Renal cortex interstitium (tissue), 15 donors: ENCODE measurements at places on chromosomes 5 and 9.

DNA sequence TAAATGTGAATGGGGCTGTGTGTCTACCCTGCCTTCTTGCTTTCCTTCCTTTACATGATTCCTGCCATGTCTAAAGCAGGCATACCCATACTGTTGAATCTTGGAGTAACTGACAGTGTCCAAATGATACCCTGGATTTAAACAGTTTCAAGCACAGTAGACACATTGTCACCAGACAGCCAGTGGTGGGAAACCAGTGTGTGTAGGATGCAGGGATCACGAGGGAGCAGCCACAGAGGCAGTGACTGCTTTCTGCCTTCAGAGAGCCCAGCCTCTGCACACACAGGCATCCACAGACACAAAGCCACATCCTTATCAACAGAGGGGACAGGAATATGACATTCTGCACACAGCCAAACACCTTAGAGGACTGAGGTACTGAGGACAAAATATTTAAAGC, 184.2 kb upstream of the TBCA start:
- DNase-seq, result no peak

- DNase-seq, result no peak
Observed at GRCh38 chr9:86550401-86550800, 196.2 kb upstream of the TUT7 start.

GRCh38 chr5:124823380-124823779, 76.9 kb upstream of the ZNF608 start:
- no peak for DNase-seq

DNA sequence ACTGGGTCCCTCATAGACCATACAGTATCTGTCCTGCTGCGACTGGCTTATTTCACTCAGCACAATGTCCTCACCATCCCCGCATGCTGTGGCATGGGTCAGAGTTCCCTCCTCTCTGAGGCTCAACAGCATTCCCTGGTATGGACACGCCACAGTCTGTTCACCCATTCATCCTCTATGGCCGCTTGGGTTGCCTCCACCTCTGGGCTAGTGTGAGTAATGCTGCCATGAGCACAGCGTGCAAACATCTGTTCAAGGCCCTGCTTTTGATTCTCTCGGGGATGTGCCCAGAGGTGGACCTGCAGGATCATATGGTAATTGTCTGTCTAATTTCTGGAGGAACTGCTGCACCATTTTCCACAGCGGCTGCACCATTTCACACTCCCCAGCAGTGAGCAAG, 5.5 kb upstream of the FBP2 start:
- DNase-seq, result no peak

DNA sequence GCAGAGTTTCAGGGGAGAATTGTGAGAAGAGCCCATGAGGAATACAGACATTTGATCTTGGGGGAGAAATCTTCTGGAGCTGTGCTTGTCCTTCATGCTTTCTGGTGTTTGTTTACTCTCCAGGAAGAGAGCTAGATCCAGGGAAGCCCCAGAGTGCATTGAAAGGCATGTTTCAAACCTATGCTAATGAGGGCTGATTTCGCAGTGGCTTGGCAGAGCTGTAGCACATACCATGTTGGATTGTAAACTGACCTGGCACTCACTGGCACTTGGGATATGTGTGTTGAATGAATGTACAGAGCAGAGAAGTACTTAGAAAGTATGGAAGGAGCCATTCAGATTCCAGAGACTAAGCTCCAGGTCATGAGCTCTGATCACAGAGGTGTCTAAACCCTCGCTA, 30.9 kb downstream of the TNFSF8 start:
- no peak for DNase-seq

GRCh38 chr5:7897014-7897600, 28.2 kb downstream of the MTRR start:
- no peak for DNase-seq

DNA sequence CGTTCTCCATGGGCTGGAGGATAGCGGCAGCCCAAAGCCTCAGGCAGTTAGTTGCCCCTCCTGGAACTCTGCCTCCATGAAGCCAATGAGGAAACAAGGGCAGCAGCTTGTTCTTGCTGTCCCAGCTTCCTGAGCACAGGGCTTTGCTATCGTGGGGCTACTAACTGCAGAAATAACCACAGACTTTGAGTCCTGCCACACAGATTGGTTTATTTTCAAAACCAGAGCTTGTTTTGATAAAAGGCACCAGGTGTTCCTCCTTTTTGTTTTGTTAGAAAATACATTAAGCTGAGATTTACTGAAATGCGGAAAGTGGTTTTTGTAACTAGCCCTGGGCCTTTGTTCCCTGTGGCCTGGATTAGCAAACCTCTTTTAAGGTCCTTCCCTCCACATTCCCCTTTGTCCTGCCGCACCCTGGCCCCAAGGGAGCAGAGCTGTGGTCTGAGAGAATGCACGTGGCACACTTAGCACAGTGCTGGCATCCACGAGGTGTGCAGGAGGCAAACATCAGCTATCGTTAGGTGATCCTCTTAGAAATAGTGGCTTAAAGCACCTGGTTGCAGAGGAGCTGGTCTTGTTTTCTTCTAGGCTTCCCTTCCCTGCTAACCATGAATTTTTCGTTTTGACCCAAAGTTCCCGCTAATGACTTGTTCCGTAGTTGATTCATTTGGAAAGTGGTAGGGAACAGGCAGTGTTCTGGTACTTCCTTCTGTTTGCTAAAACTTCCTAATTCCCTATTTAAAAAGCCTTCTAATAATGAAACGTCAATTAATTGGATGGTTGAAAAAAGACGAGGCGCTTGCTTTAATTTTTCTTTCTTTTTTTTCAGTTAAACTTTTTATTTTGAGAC, 21.5 kb downstream of the MVB12B start:
- no peak for DNase-seq

DNA sequence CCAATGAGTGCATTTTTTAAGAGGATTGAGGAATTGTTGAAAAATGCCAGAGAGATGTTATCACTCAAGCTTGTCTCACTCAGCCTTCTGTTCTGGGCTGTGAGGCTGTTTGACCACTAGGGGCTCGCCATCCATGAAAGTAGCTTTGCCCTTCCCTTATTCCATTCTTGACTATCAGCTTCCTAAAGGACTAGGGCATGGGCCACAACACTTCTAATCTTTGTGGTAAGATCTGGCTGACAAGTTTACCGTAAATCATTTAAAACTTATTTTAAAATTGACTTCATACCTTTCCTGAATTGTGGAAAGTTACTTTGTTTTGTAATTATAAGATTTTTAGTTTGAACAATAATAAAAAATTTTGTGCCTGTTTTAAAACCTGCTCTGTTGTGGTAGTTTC, 49.5 kb downstream of the TJP2 start:
- DNase-seq, result no peak

GRCh38 chr5:148790545-148791333, 35.7 kb upstream of the ADRB2 start:
- DNase-seq, result no peak

DNA sequence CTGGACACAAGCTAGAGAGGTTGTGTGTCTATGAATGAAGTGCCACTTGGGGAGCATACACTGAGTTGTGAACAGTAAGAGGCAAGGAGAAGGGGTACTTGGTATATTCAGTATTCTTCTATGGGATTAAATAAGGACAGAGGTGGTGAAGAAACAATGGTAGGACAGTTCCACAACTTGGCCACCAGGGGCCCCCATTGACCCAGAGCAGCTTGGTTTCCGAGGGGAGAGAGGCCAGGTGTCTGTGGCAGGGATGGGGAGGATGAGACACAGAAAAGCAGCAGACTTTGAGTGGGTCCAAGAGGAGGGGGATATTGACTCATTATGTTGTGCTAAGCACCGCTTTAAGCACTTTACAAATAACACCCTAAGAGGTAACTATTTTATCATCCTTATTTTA, 220.6 kb downstream of the MELK start:
- no peak for DNase-seq

DNA sequence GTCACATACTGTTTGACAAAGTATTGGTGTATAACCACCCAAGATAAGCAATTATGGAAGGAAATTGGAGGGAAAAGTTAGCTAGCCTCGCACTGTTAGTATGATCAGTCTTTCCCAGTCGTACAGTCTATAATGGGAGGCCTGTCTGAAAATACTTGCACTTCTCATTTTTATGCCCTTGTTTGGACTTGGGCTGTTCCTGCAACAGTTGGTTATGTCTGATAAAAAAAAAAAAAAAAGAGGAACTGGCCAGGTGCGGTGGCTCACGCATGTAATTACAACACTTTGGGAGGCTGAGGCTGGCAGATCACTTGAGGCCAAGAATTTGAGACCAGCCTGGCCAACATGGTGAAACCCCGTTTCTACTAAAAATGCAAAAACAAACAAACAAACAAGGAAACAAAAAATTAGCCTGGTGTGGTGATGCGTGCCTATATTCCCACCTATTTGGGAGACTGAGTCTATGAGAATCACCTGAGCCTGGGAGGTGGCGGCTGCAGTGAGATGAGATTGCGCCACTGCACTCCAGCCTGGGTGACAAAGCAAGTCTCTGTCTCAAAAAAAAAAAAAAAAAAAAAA, 58.3 kb upstream of the ANKRD33B start:
- DNase-seq, result no peak

DNA sequence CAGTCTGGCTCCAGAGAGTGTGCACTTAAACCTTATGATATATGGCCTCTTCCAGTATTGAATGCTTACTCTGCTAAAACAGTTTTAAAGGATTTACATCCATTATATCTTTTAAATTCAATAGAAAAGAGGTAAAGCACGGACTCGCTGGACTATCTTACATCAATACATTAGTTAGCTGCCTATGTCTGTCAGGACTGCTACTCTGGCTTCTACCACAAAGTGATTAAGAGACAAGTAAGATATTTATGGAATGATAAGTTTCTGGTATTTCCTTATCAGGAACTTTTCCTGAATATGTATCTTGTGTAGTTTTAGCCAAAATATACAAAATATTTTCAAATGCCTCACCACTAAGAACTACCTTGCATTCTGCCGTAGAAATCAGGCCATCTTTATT, 295.1 kb downstream of the ISL1 start:
- no peak for DNase-seq

GRCh38 chr9:90807006-90807405, 5.4 kb downstream of the SYK start:
- DNase-seq, result no peak

DNA sequence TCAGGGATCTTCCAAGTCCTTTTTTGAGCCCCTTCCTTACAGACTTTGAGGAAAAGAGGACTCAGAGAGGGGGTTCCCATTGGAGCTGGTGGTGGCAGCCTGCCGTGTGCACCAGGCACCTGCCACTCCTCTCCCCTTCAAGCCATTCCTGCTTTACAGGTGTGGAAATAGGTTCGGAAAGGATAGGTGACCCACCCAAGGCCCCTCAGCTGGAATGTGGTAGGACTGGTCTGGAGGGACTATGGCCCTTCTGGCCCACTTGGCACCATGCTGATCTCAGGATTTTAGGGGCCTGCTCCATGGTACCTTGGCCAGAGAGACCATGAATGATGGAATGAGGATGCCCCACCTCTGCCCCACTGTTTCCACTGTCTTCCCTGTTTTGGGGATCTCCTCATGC, 1.4 kb downstream of the GALNT12 start:
- no peak for DNase-seq

DNA sequence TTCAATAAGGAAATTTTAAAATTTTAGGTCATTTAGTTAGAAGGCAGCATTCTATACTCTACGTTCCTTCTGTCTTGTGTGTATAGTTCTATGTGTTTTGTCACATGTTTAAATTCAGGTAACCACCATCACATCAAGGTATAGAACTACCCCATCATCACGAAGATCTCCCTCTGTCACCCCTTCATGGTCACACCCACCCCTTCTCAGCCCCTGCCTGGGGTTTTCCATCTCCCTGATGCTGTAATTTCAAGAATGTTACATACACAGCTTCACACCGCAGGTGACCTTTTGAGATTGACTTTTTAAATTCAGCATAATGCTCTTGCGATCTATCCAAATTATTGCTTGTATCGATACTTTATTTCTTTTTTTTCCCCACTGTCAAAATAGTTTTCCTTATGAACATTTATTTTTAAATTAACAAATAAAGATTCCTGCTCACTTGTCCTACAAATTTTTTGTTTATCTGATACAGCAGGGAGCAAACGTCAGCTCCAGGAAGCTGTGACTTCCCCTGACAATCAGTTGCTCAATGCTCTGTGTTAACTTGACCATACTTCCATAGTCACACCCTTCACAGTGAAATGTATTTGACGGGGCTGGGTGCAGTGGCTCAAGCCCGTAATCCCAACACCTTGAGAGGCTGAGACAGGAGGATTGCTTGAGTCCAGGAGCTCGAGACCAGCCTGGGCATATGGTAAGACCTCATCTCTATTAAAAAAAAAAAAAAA, 10.2 kb downstream of the BTNL8 start:
- no peak for DNase-seq

DNA sequence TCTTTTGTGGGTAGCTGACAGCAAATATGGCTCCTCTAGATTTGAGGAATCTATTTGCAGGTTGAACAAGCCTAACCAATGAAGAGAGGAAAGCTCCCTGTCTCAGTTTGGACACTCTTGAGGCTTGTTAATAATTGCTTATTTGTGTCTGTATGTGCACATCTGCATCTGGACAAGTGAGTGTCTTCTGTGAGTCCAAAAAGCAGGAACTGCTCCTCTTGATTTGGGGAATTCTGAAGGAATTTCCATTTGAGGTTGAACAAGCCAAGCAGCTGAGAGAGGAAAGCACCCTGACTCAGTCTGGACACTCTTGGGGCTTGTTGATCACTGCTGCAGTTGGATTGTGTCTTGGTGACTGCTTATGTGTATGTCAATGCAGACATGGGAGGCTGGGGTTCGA, 211.6 kb downstream of the DTWD2 start:
- no peak for DNase-seq

DNA sequence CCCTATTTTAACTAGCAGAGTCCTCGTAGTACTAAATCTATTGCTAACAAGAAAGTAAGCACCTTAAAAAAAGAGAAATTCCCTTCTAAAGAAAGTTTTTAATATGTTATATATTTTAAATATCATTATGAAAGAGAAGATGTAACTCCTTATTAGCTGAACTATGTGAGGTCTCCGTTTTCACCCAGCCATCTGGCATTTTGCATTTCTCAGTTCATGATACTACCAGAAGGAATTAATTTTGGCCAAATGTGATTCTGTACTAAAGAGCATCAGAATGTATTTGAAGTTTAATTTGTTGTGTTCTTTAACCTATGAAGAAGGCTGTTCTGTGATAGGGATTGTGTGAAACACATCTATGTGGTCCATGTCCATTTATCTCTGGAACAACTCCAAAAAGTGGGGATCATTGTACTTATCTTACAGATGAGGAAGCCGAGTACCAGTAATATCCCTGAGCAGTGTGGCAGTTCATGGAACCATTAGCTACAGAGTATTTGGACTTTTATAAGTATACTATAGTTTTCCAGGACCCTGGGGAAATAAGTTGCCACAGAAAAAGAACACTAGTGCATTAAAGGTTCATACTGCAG, 29.8 kb downstream of the TNFAIP8 start:
- DNase-seq, result no peak

- no peak for DNase-seq
Observed at GRCh38 chr5:4991925-4992324, 148.2 kb upstream of the ADAMTS16 start.

- DNase-seq, result no peak
Observed at GRCh38 chr9:71886015-71886414, 25.0 kb downstream of the ABHD17B start.

DNA sequence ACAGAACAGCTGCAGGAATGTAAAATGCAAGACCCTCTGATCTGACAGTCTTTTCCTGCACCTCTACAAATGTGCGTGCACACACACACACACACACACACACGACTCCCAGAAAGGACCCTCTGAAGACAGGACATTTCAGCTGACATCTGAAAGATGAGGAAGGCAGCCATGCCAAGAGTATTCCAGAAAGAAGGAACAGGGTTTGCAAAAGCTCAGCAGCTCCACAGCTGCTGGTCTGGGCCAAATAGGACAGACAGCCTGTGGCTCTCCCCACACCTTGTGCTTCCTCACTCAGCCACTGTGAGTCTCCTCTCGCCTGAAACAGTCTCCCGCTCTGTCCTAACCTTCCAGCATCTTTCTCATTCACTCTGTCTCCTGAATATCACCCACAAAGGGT, 189.0 kb downstream of the PALM2AKAP2 start:
- no peak for DNase-seq
